ENCODE measurements at places on chromosomes 4 and X. TPM values are rescaled to one million over a fixed set of nuclear protein-coding genes. Genes with fewer than 3 reads are reported as not detected.

DNA sequence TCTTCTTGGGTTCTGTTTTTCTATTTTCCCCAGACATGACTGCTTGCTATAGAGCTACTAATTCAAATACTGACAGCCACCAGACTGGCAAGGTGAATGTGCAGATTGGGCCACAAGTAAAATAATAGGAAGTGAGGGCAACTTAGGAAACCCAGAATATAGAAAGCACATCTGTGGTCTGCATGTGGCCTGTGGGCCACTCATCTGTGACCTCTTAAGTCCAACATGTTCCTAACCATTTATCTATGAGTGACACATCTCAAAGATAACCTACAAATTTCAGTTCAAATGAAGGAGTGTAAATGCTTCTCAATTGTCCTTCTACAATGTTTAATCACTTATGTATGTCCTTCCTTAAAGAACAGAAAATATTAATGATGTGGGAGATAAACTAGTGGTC lies 128.9 kb downstream of the REELD1 start:
- DNase-seq, result no peak

GRCh38 chr4:31592293-31592692 lies 872.1 kb downstream of the PCDH7 start:
- no peak for DNase-seq

CDKL2 gene
- total RNA-seq, result 0.17 TPM

FNIP2 gene
- 47.5 TPM for total RNA-seq

GRCh38 chr4:117328333-117328732 lies 243.0 kb upstream of the TRAM1L1 start:
- no peak for DNase-seq

DNA sequence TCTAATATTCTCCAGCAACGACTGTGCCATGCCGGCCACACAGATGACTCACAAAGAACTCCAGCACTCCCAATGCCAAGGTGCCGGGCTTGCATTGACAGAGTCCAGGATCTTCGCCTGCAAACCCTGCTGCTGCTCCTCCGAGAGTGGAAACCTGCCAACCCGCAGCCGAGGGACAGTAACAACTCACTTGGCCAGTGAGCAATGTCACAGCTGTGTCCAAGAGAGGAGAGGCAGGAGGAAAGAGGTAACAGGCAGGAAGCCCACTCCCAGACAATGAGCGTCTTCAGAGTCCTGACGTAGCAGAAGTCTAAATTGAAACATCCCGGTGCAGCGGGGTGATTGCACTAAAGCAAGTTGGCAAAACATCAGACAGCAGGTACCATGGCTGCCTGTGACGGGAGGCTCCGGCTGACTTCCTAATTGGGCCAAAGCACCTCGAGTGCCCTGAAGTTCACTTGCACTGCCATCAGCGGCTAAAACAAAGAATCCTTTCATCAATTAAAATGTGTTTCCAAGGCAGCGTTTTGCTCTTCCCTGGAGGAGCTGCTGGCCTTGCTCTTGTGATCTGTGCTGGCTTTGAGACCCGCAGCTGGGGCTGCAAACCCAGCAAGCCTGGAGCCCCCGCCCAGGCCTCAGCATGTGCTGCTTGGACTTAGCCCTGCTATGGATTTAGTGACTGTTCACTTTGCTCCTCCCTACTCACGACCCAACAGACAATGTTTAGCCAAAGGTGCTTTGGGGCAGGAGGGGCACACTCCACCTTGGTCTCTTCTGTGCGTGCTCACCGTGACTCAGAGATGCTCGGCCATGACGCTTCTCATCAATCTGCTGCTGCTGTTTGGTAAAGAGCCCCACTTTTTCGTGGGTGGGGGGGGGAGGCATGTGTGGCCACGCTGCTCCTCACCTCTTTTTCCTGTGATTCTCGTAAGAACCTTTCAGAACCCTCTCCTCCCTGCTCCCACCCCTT lies 36.5 kb downstream of the DCTD start:
- DNase-seq, result peak; percentile 82

SMIM14 gene
- total RNA-seq, result 40.8 TPM

DNA sequence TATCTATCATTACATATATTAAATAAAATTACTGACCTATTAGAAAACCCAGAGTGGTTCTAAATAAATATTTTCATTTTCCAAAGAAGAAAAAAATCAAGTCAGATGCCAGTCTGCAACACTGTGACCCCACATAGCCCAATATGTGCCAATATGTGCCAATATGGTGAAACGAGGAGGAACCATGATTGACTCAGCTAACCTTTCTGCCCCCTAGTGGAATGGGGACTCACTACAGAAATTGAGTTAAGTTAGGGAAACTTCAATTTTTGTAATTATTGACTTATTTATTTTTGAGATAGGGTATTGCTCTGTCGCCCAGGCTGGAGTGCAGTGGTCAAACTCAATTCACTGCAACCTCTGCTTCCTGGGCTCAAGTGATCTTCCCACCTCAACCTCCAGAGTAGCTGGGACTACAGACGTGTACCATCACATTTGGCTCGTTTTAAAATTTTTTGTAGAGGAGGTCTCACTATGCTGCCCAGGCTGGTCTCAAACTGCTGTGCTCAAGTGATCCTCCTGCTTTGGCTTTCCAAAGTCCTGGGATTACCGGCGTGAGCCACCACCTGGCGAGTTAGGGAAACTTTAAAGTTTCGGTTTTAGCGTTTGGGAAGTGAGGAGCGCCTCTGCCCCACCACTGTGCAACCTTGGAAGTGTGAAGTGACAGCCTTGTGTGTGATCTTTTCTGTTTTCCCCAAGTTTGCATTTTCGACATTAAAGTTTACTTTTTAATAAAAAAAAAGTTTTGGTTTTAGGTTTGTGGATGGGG lies 116.8 kb upstream of the SHISA3 start:
- DNase-seq, result no peak

PCSK1N gene
- 16.7 TPM for total RNA-seq

CLGN gene
- 0.08 TPM for total RNA-seq

DNA sequence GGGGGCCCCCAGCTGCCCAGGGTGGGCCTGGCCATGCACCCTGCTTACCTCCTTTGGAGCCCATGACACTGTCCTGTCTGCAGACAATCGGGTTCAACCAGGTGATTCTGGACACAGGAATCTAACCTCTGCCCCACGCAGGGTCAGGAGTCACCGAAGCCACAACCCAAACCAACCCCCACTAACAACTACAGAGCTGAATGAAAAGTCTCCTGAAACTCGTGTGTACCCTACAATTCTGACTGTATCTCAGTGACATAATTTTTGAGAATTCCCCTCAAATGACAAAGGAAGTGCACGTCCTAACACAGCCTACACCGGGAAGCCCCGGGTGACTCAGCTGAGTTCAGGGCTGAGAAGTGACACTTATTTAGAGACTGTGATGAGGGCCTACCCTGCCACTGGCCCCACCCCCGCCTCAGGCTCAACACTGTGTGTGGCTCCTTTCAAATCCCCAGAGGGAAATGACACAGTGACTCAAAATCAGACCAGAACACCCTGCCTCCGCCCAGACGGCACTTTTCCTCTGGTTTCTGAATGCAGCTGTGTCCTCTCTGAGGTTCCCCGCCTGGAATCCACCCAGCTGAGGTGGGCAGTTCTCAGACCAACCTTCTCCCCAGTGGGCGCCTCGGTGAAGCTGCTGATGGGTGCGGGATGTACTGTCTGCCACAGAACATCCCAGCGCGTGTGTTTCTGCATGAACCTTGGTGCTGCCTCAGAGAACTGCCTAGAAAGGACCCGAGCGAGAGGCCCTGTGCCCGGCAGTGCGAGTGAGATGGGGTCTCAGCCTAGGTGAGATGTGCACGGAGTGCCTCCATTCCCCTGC lies 9.9 kb downstream of the TNIP2 start:
- DNase-seq, result peak; percentile 58

DNA sequence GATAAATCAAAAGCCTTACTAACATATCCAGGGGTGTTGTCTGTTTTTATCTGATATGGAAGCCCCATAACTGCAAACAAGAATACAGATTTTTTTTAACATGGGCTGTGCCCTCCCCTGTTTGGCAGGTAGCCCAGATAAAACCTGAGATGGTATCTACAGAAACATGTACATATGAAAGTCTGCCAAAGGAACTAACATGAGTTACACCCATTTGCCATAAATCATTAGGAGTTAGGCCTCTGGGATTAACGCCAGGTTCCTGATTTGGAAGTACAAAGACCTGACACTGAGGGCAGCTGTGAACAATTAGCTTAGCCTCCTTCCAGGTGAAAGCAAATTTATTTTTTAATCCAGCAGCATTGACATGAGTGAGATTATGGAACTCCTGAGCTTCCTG lies 264.3 kb downstream of the TECRL start:
- no peak for DNase-seq

KIT gene
- total RNA-seq, result 26.1 TPM

- no peak for DNase-seq
Observed at GRCh38 chr4:165433529-165433928, 54.7 kb downstream of the CPE start.

DNA sequence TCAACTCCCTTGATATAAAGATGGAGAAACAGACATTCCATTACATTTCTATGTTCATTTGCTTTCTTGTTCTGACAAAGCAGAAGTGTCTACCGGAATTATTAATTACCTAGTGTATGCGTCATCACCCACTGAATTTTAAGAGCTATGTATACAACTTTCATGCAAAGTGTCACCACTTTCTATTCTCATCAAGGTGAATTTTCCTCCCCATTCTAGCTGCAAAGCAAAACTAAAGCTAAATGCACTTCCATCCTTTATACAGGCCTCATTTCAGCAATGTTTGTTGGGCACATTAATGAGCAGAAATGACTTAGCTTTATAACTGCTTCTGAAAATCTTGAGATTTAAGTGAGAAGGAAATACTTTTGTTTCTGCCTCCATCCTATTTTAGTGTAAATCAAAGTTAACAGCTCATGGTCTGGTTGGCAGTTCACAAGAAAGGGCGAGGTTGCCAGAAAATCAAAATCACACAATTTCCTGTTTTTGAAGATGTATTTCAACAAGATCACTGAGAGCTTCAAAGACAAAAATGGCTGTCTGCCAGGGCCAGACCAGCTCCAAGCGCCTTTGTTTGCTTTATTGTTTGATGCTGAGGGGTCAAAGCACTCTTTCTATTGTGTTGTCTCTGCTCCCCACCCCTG lies 7.2 kb upstream of the FAM9C start:
- no peak for DNase-seq

GRCh38 chr4:30792601-30793000 lies 72.4 kb downstream of the PCDH7 start:
- DNase-seq, result no peak

DNA sequence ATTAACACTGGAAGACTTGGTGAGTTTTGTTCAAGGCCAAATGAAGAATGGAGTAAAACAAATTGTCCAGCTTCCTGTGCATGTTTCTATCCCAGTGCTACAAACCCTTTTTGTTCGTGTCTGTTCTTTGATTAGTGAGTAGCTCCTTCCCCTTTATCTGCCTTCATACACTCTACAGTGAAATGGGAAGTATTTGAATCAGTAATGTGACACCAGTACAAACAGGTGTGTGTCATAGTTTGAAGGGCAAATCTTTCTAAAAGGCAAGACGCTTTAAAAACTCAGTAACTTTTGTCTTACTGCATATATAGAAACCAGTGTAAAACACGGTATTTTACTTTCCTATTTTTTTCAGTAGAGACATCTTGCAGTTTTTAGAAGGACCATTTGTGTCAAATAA lies 5.9 kb downstream of the ARHGEF38 start:
- DNase-seq, result no peak

ART3 gene
- 1.3 TPM for total RNA-seq

GRCh38 chr4:53863158-53863557 lies 201.2 kb downstream of the CHIC2 start:
- no peak for DNase-seq

GRCh38 chr4:158121161-158121579 lies 51.7 kb downstream of the GASK1B start:
- DNase-seq, result peak; percentile 59

TMEM154 gene
- 100 TPM for total RNA-seq

GRCh38 chr4:40910706-40911105 lies 161.0 kb downstream of the NSUN7 start:
- DNase-seq, result no peak

PSAPL1 gene
- total RNA-seq, result 219 TPM

GRCh38 chr4:54224996-54225597 lies 4.0 kb upstream of the PDGFRA start:
- DNase-seq, result no peak

GRCh38 chrX:13906093-13906492 lies 89.2 kb upstream of the GPM6B start:
- DNase-seq, result no peak

DNA sequence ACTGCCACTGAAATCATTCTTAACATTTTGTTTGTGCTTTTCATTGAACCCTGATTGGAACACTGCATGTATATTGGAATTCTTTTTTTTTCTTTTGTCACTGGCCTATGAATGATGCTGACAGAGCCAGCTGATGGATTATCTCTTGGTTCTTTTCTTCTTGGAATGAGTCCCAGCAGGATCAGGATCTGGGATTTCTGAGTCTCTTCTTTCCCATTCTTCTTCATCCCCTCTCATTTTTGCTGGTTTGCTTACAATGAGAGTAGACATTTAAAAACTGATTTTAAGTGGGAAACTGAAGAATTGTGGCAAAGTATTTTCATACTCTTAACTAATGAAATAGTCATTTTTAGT lies 9.0 kb downstream of the DCUN1D4 start:
- no peak for DNase-seq

DNA sequence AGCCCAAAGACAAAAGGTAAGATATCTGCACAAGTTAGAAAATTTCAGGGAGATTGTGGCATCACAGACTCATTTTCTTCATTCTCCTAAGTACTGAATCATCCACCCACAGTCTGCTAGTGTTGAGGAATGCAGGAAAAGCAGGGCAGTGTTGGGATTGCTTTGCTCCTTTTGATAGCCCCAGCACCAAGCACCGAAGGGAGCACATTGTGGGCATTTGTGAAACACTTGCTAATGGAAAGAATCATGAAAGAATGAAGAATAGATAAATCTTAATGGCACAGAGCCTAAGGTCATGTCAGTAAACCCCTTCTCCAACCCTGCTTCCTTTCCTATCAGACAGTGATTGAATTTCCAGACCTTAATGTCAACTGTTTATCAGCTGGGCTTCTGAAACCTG lies 103.1 kb upstream of the GPRIN3 start:
- DNase-seq, result no peak

DNA sequence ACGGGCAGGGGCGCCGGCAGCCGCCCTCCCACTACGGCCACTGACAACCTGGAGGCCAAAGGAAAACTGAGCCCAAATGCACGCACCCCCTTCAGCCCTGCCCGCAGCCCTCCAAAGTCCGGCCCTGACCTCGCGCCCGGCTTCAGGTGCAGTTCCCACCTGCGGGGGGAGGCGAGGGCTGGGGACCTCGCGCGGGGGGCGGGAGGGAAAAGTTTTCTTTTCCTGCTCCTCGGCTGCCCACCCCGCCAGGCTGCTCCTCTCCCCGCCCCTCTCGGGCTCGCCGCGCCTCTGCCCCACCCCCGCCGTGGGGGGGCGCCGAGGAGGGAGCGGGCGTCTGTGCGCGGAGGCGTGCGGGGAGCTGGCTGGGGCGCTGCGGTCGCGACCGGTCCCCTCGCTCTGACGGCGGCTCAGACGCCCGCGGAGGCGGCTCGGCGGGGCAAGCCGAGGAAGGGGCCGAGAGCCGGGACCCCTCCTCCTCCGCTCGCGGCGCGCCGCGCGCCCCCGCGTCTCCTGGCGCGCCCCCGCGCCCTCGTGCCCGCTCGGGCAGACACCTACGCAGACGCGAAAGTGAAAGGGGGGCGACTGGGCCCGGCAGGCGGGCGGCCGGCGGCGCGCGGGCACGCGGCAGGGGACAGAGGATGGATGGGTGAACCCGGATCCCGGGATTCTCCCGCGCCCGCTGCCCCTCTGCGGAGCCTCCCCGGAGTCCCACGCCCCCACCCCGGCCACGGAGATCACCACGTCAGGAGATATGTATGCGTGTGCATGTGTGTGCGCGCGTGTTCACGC lies 3.1 kb upstream of the NR3C2 start:
- peak; percentile 25 for DNase-seq

CLCN3 gene
- total RNA-seq, result 75.4 TPM

HSFX1 gene
- total RNA-seq, result 2.6 TPM

Data from lower leg skin (tissue), 4 donors.